Left cardiac atrium (tissue), 4 donors: ENCODE measurements at places on chromosomes 3 and 15. TPM values are rescaled to one million over a fixed set of nuclear protein-coding genes. Genes with fewer than 3 reads are reported as not detected.
A peak's percentile ranks its signal among the peaks of the same experiment; 100 is the strongest.

DNA sequence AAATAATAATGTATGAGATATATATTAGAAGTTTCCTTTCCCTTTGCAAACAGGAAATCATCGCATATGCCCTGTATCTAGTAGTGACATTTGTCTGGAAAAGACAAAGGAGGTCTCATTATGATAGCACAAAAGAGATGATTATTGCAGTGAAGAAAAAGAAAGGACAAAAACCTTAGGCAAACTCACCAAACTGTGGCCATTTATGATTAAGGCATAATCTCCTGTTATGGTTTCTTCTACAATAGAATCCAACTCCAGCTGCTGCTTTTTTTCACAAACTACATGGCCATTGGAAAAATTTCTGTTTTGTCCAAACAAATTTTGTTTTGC is 218.2 kb downstream of the ATP8B4 start:
- DNase-seq, result no peak

DNA sequence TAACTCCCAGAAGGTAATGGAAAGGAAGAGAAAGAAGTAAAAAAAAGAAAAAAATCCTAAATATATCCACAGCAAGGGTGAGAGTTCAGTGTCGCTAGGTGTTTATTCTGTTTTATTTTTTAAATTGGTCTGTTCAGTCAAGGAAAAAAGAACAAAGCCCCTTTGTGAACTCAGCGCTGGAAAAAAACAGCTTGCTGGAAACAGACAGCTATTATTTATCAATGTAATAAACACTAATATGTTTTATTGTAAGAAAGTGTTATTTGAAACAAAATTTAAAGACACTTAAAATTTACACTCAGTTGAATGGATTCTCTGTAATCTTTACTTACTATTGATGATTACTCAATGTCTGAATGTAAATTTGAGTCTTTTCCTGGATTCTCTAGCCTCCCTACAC is 32.3 kb upstream of the LEKR1 start:
- DNase-seq, result no peak

DNA sequence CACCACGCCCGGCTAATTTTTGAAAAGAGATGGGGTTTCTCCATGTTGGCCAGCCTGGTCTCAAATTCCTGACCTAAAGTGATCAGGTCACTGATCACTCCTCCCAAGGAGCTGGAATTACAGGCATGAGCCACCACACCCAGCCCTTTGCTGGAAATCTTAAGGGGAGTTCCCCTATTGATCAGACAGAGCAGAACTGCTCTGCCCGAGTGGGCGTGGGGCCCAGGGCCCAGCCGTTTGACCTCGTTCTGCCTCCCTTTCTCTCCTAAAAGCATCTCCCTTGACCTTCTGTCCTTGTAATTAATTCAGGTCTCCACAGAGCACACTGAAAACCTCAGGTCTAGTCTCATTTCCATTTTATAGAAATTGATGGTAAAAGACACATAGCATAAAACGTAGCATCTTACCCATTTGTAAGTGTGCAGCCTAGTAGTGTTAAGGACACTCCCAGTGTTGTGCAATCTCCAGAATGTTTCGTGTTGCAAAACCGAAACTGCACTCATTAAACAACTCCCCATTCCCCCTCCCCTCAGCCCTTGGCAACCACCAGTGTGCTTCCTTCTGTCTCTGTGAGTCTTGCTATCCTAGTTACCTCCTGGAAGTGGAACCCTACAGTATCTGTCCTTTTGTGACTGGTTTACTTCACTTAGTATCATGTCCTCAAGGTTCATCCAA is 89.3 kb downstream of the SLCO3A1 start:
- peak; percentile 83 for DNase-seq

DNA sequence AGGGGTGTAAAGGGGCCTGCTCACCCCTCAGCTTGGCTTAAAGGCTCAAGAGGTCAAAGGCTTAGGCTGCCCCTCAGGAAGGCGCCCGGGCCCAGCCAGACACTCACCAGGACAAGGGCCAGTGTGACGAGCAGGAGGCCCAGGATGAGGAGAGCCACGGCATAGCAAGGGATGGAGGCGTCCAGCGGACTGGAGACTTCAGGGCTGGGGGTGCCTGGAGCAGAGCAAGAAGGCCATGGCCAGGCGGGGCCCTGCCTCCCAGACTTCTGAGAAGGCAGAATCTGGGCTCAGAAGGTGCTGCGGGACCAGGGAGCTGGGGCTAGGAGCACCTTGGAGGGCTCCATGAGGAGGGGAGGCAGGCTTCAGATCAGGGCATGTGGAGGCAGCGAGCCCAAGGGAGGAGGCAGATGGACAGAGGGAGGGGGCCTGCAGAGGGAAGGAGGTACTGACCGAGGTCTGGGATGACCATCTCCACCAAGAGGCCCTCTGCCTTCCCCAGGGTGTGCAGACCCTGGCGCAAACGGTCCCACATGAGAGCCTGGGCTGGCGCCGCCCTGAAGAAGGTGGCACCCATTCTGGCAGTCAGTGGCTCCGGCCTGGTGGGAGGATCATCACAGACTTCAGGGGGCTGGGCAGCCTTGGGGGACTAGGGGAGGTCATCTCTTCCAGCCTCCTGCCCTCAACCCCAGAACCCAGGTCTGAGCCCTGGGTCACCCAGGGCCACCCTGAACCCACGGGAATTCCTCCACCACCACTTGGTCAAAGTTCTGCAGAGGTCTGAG is 24.5 kb downstream of the C15orf39 start:
- peak; percentile 16 for DNase-seq

DNA sequence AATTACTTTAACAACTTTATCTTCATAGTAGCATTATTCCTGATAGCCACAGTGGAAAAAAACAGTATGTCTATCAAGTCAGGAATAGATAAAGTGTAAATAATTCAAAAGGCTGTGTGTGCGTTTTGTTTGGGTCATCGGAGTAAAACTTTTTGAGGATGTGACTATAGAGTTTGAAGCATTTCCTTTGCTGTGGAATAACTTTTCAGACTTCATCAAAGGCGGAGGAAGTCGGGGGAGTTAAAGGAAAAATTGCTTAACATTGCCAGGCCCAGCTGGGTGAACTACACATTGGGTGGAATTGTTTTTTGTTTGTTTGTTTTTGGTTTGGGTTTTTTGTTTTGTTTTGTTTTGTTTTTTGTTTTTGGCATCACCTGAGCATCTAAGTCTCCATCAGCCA is 70.4 kb upstream of the CRTC3 start:
- no peak for DNase-seq

ISLR gene
- total RNA-seq, result 28.2 TPM

CCRL2 gene
- total RNA-seq, result 3.1 TPM
